ENCODE measurements at places on chromosomes 12 and 14. TPM values are rescaled to one million over a fixed set of nuclear protein-coding genes. Genes with fewer than 3 reads are reported as not detected.

The SYT1 gene
- total RNA-seq = 4.1 TPM

The SLC17A8 gene
- not detected for total RNA-seq

The C1RL gene
- total RNA-seq = 159 TPM

The ARHGDIB gene
- total RNA-seq = 43.6 TPM

The NOS1 gene
- 1.7 TPM for total RNA-seq

The ASCL1 gene
- not detected for total RNA-seq

DNA sequence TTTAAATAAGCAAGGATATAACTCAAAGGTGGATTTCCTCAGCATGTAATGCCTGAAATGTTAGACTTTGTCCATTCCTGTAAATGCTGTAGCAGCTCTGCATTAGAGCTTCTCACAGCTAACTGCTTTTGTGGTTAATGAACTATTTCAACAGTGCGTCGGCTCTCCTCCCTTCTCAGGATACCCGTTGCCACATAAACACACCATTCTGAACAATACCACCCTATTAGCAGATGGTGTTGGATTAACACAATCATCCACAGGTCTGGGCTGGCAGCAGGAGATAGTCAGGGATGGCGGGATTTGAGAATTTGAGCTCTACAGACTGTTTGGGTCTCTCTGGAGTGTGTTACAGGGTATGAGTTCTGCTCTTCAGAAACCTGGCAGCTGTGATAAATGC, 33.5 kb upstream of the C12orf42 start:
- H3K36me3 ChIP-seq = no peaks in the 10 kb centered on the region
- DNase-seq = no peak
- H3K4me1 ChIP-seq = no peaks in the 10 kb centered on the region
- no peaks in the 10 kb centered on the region for H3K27me3 ChIP-seq

GRCh38 chr12:75660107-75660530, 148.7 kb upstream of the KRR1 start:
- H3K4me3 ChIP-seq = no peak overlapping the region

GRCh38 chr12:62613081-62613480, 146.5 kb downstream of the MON2 start:
- H3K4me3 ChIP-seq = no peak overlapping the region
- no peak overlapping the region for H3K27ac ChIP-seq
- no peaks in the 10 kb centered on the region for H3K27me3 ChIP-seq
- no peaks in the 10 kb centered on the region for H3K36me3 ChIP-seq

- H3K27ac ChIP-seq = no peak overlapping the region
- H3K4me1 ChIP-seq = peaks cover 15% of the 10 kb centered on the region
- no peaks in the 10 kb centered on the region for H3K36me3 ChIP-seq
- no peak overlapping the region for H3K4me3 ChIP-seq
- peaks cover 10% of the 10 kb centered on the region for H3K27me3 ChIP-seq
Observed at GRCh38 chr12:51884676-51885229, 3.1 kb upstream of the ANKRD33 start.

DNA sequence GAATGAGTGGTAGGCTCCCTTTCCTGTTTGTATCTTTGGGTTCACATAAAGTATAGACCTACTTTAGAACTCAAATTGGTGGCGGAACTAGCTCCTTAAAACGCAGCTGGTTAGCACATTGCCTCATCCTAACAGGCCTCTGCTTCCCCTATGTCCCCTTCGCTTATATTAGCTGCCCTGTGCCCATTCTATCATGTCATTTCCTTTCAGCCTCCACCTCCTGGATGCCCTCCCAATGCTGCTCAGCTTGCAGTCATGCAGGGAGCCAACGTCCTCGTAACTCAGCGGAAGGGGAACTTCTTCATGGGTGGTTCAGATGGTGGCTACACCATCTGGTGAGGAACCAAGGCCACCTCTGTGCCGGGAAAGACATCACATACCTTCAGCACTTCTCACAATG, 3.5 kb downstream of the DAZAP2 start:
- peaks cover 44% of the 10 kb centered on the region for H3K4me1 ChIP-seq
- H3K27me3 ChIP-seq = no peaks in the 10 kb centered on the region
- H3K4me3 ChIP-seq = no peak overlapping the region
- DNase-seq = no peak
- H3K27ac ChIP-seq = no peak overlapping the region

DNA sequence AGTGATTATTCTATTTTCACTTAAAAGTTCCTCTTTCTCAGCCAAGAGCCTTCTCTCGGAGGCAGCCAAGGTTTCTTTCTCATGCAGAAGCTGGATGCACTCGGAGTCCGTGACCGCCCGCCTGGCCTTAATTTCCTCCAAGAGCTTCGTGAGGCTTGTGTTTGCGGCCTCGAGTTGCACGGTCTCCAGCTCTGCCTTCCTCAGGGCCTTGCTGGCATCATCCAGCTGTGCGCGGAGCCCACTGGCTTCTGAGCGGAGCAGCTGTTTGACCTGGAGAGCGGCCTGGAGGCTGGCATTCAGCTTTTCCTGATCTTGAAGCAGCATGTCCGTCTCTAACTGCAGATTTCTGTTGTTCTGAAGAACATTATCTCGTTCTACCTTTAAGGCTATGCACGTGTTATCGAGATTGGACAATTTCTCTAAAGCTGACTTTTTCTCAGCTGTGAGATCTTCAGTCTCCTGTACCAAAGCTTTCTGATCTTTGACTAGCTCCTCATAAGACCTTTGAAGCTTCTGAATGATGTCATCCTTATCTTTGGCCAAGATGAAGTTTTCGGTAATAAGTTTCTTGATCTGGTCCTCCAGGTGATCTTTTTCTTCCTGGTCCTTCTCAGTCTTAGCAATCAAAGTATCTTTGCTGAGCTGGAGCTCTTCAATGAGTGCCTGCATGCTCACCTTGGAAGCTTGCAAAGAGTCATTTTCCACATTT, 57.2 kb upstream of the VPS33A start:
- no peak for DNase-seq
- peaks cover 13% of the 10 kb centered on the region for H3K4me1 ChIP-seq
- H3K36me3 ChIP-seq = peaks cover 88% of the 10 kb centered on the region
- no peak overlapping the region for H3K4me3 ChIP-seq
- no peak overlapping the region for H3K27ac ChIP-seq

GRCh38 chr12:121538699-121539061, 42.1 kb downstream of the KDM2B start:
- peak overlapping the region; percentile 88 for H3K27ac ChIP-seq
- H3K36me3 ChIP-seq = no peaks in the 10 kb centered on the region
- H3K4me1 ChIP-seq = peaks cover 32% of the 10 kb centered on the region
- H3K4me3 ChIP-seq = no peak overlapping the region

DNA sequence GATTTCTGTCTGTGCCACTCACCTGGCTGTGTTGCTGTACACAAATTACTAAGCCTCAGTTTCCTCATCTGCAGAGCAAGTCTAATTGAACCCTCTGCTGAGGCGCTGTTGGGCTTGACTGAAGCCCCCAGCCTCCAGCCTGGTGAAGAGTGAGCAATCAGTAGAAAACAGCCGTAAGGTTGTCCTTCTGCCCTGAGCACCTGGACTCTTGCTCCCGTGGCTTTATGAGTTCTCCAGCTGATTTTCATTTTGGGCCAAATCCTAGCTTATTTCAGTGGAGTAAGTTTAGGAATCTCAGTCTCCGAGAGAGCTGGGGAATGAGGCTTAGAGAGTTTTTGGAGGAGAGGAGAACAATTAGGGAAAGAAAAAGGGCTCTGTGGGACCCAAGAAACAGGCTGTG, 133.9 kb upstream of the EVL start:
- DNase-seq = no peak
- no peaks in the 10 kb centered on the region for H3K4me1 ChIP-seq
- no peaks in the 10 kb centered on the region for H3K27me3 ChIP-seq
- H3K4me3 ChIP-seq = no peak overlapping the region

DNA sequence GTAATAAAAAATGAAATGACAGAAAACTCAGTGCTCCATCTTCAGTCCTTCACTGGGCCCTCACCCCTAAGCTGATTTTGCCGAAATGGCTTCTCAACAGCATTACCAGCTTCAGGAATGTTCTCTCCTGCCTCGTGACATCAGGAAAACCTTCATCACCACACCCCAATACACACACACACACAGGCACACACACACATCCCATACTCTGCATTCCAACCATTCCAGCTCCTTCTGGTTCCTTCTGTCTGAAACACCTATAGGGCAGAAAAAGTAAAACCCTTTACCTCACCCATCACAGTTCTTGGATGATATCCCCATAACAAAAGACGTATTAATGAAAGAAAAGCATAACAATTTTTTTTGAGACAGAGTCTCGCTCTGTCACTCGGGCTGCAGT, 75.9 kb downstream of the CCDC60 start:
- H3K27me3 ChIP-seq = no peaks in the 10 kb centered on the region
- H3K27ac ChIP-seq = no peak overlapping the region

GRCh38 chr12:6662602-6662905, 365 bp downstream of the ING4 start:
- DNase-seq = no peak
- peaks cover 23% of the 10 kb centered on the region for H3K4me1 ChIP-seq
- H3K36me3 ChIP-seq = peaks cover 31% of the 10 kb centered on the region
- H3K27ac ChIP-seq = peak overlapping the region; percentile 84
- H3K4me3 ChIP-seq = peak overlapping the region; percentile 88

DNA sequence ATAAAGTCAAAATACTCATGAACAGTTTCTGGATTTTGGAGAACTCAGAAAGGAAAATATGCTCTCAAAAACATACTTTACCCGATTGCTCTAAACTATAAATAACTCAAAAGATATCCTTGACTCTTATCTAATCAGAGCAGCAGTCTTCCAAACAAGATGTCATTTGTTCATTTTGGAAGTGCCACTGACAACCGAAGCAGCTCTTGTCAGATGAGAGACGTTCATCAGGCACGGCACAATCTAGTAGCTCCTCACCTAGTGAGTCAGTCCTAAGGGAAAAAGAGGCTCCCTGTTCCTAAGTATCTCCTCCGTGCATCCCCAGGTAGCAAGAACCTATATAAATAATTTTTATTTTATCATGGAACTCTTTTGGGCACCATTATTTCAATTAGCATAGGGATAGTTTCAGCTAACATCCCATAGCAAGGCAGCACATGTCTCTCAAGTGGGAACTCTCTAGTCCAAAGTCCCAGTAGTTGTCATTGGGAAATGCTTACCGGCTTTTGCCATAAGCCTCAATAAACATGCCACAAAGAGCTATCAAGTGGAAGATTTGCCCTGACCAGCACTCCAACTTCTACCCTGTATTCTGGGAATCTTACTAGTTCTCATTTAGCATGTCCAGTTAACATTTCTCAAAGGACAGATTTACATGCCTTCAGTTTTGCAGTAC, 14.1 kb upstream of the TMEM263 start:
- no peak overlapping the region for H3K27ac ChIP-seq
- H3K27me3 ChIP-seq = no peaks in the 10 kb centered on the region
- no peak for DNase-seq
- no peaks in the 10 kb centered on the region for H3K4me1 ChIP-seq

GRCh38 chr14:105063056-105063455, 2.2 kb downstream of the GPR132 start:
- H3K4me3 ChIP-seq = no peak overlapping the region
- H3K27ac ChIP-seq = no peak overlapping the region
- no peak for DNase-seq
- H3K27me3 ChIP-seq = no peaks in the 10 kb centered on the region
- H3K4me1 ChIP-seq = peaks cover 43% of the 10 kb centered on the region

DNA sequence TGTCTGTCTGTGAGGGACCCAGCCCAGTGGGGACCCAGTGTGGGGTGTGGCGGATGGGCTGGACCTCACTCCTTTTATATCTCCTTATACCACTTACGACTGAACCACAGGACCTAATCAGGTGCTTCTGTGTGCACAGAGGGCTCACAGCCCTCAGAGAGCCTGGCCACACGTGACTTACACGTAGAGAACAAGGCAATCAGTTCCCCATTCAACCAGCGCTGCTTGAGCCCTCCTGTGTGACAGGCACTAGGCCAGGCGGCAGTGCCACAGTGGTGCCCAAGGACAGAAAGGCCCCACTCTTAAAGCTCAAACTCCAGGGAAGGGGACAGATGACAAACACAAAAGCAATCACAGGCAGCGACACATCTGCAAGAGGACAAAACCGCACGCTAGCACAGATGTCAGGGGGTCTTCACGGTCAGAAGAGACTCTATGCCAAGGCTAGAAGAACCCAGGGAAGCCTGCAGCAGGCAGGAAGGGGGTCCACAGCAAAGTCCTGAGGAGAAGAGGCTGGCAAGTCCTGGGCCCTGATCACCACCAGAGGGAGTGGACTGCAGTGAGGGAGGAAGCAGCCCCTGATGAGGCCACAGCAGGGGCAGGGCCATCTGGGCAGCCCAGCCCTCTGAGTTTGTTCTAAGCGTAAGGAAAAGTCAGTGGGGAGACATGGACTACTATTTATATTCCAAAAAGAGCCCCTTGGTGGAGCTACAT, 39.3 kb downstream of the SETD3 start:
- DNase-seq = no peak
- no peak overlapping the region for H3K27ac ChIP-seq
- H3K4me3 ChIP-seq = no peak overlapping the region
- H3K27me3 ChIP-seq = no peaks in the 10 kb centered on the region
- peaks cover 28% of the 10 kb centered on the region for H3K36me3 ChIP-seq

GRCh38 chr14:69356903-69357543, 41.1 kb downstream of the ERH start:
- no peak overlapping the region for H3K4me3 ChIP-seq
- no peak overlapping the region for H3K27ac ChIP-seq
- no peak for DNase-seq
- H3K4me1 ChIP-seq = peaks cover 19% of the 10 kb centered on the region

All from esophagus muscularis mucosa (tissue), 4 donors.